Activated CD4-positive, alpha-beta T cell treated with anti-CD3 and anti-CD28 coated beads, Interleukin-2, amount 10 ng/mL, durations not matched to agents 24 days and 14 days (primary cell): ENCODE measurements at places on chromosomes 5 and 9. TPM values are rescaled to one million over a fixed set of nuclear protein-coding genes. Genes with fewer than 3 reads are reported as not detected.

The IL33 gene
- total RNA-seq, result not detected in 2 replicates

The SOHLH1 gene
- total RNA-seq, result not detected in 2 replicates

The PCDHA10 gene
- total RNA-seq, result not detected in 2 replicates

The MORN5 gene
- total RNA-seq, result not detected in 2 replicates

The TLE1 gene
- 0.21 TPM in 1 of 2 replicates, not detected in the other for total RNA-seq

The MARVELD2 gene
- 0.26 and 0.36 TPM in 2 replicates for total RNA-seq

The ROPN1L gene
- not detected in 2 replicates for total RNA-seq

The TRMO gene
- total RNA-seq, result 9.8 and 13.0 TPM in 2 replicates

The IRGM gene
- 0.91 and 1.2 TPM in 2 replicates for total RNA-seq

The PCDHA13 gene
- total RNA-seq, result not detected in 2 replicates

The ZNF454 gene
- total RNA-seq, result not detected in 2 replicates

GRCh38 chr9:109716631-109717030 is 63.4 kb upstream of the PALM2AKAP2 start:
- H3K27me3 ChIP-seq, result peaks cover 4% of the 10 kb centered on the region
- no peaks in the 10 kb centered on the region for H3K36me3 ChIP-seq
- no peak overlapping the region for H3K4me3 ChIP-seq

- no peak overlapping the region for H3K4me3 ChIP-seq
- no peak for DNase-seq
- no peak overlapping the region for H3K27ac ChIP-seq
- H3K27me3 ChIP-seq, result no peaks in the 10 kb centered on the region
- no peaks in the 10 kb centered on the region for H3K36me3 ChIP-seq
- H3K4me1 ChIP-seq, result no peaks in the 10 kb centered on the region
Measured at GRCh38 chr5:107119656-107120055, 551.1 kb downstream of the EFNA5 start.

GRCh38 chr9:72356041-72356582 is 8.9 kb downstream of the ZFAND5 start:
- no peak overlapping the region for H3K4me3 ChIP-seq
- no peaks in the 10 kb centered on the region for H3K27me3 ChIP-seq
- peak overlapping the region; percentile 57 for H3K27ac ChIP-seq
- no peak for DNase-seq
- H3K4me1 ChIP-seq, result peaks cover 33% of the 10 kb centered on the region
- peaks cover 79% of the 10 kb centered on the region for H3K36me3 ChIP-seq

GRCh38 chr9:136742591-136743391 is at the start of gene LCN10:
LCN10 (minus strand) TSS chr9:136742940; CDS start chr9:136742903, 37 bp downstream.
- H3K4me1 ChIP-seq, result peaks cover 5% of the 10 kb centered on the region
- no peak within 1 kb of the TSS for H3K27ac ChIP-seq
- DNase-seq, result no peak
- no peaks in the 10 kb centered on the region for H3K36me3 ChIP-seq
- H3K27me3 ChIP-seq, result peaks cover 7% of the 10 kb centered on the region

DNA sequence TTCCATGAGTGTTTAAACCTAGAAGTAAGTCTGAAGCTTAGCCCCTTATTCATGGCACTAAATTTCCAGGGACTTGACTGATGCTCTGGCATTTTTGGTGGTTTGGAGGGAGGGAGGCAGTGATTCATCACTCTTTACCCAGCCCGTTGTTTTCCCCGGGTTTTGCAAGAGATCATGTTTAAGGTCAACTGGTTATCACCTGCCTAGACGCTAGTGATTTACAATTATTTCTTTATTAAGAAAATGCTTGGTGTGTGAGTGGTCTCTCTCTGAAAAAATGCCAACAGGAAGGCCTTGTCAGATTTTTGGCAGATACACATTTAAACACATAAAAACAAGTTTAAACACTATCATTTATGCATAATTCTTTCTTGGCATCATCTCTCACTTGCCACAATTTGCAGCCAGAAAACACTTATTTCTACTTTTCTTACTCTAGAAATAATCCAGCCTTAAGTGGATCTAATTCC is 737.9 kb upstream of the ZNF608 start:
- DNase-seq, result no peak
- H3K27ac ChIP-seq, result no peak overlapping the region
- H3K36me3 ChIP-seq, result no peaks in the 10 kb centered on the region
- no peaks in the 10 kb centered on the region for H3K4me1 ChIP-seq

DNA sequence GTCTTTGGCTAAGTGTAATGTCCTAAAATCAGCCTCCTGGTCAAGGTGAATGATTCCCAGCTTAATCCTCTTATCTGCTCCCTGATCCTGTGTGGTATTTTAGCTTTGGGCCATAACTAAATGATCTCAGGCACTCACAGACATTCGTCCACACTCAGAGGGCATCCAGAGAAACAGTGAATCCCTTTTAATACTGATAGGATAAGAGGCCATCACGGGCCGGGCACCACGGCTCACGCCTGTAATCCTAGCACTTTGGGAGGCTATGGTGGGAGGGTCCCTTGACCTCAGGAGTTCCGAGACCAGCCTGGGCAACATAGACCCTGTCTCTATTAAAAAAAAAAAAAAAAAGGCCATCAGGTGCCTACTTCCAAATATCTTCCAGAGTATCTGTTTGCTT is 6.3 kb downstream of the PDCL start:
- no peak for DNase-seq
- peak overlapping the region; percentile 9 for H3K27ac ChIP-seq
- H3K27me3 ChIP-seq, result no peaks in the 10 kb centered on the region

DNA sequence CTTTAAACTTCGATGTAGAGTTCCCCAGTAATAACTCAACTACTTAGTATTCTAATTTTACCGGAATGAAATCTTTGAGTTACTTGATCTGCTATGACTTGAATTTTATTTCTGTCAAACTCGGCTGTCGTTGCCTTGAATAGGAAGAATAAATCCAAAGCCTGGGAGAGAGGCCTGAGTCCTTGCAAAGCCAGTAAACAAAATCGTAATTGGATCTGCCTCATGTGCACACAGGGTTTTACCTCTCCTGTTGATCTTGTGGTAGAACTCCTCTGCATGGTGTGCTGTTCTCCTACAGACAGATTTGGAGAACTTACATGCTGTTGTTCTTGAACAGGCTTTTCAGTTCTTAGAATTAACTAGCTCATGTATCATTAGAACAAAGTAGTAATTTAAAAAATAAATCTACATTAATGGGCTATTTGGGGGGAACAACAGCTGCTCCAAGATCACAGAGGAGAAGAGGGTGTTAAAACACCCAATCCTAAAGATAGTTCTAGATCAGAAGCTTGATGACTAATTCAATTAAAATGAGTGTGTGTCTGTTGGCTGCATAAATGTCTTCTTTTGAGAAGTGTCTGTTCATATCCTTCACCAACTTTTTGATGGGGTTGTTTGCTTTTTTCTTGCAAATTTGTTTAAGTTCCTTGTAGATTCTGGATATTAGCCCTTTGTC is 28.9 kb downstream of the HSPB3 start:
- H3K36me3 ChIP-seq, result no peaks in the 10 kb centered on the region
- no peak overlapping the region for H3K27ac ChIP-seq
- peaks cover 18% of the 10 kb centered on the region for H3K27me3 ChIP-seq
- no peak for DNase-seq
- H3K4me3 ChIP-seq, result no peak overlapping the region

DNA sequence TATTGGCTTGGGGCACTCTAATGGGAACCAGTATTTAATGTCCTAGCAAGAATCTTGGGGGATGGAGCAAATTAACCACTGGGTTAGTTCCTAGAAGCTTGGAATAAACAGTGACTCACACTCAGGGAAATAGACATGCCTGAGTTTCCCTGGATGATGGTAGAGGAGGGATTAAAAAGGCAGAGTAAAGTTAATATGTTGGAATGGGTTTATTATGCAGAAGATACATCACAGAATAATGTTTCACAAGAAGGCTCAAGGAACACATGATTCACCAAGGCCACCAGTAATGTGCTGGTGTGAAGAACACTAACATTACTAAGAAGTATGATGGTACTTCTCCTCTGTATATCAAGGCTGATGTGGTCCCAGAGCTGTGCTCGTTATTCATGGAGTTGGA is 752.9 kb upstream of the SEMA6A start:
- H3K27me3 ChIP-seq, result no peaks in the 10 kb centered on the region
- no peak for DNase-seq
- H3K4me3 ChIP-seq, result no peak overlapping the region

- H3K4me3 ChIP-seq, result no peak overlapping the region
- H3K36me3 ChIP-seq, result no peaks in the 10 kb centered on the region
- no peaks in the 10 kb centered on the region for H3K27me3 ChIP-seq
- H3K4me1 ChIP-seq, result no peaks in the 10 kb centered on the region
Measured at GRCh38 chr5:33315189-33315588, 125.6 kb upstream of the TARS1 start.

DNA sequence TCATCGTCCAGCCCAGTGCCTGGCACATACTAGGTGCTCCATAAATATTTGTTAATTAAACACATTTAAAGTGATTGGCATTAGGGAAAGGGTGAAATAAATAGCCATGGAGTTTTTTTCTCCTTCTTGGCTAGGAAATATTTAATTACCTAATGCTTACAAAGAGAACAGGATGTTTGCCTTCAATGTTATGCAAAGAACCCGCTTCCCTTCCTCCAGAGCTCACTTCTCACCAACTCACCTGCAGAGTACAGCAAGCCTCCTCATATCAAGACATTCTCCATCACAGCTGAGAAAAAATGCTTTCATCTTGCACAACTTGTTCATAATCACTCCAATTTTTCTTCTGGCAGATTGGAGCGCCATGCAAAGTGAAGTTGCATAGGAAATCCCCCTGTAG is 161.7 kb upstream of the STK32A start:
- no peak overlapping the region for H3K27ac ChIP-seq
- no peaks in the 10 kb centered on the region for H3K36me3 ChIP-seq
- H3K27me3 ChIP-seq, result no peaks in the 10 kb centered on the region
- no peak for DNase-seq
- no peaks in the 10 kb centered on the region for H3K4me1 ChIP-seq

- H3K4me3 ChIP-seq, result no peak overlapping the region
- no peak for DNase-seq
- no peaks in the 10 kb centered on the region for H3K36me3 ChIP-seq
- H3K27ac ChIP-seq, result no peak overlapping the region
- H3K27me3 ChIP-seq, result no peaks in the 10 kb centered on the region
- H3K4me1 ChIP-seq, result peaks cover 5% of the 10 kb centered on the region
Measured at GRCh38 chr5:78795757-78796156, 147.2 kb upstream of the LHFPL2 start.

GRCh38 chr5:54108136-54108535 is 202.2 kb downstream of the ARL15 start:
- no peak overlapping the region for H3K27ac ChIP-seq
- H3K4me3 ChIP-seq, result no peak overlapping the region
- H3K36me3 ChIP-seq, result no peaks in the 10 kb centered on the region
- H3K4me1 ChIP-seq, result no peaks in the 10 kb centered on the region
- no peaks in the 10 kb centered on the region for H3K27me3 ChIP-seq

GRCh38 chr5:149732324-149733128 is 2.4 kb downstream of the PPARGC1B start:
- peak overlapping the region; percentile 87 for H3K4me3 ChIP-seq
- H3K36me3 ChIP-seq, result no peaks in the 10 kb centered on the region
- no peak for DNase-seq
- no peak overlapping the region for H3K27ac ChIP-seq
- H3K4me1 ChIP-seq, result peaks cover 7% of the 10 kb centered on the region
- peaks cover 10% of the 10 kb centered on the region for H3K27me3 ChIP-seq

- H3K36me3 ChIP-seq, result no peaks in the 10 kb centered on the region
- no peak for DNase-seq
- H3K4me1 ChIP-seq, result peaks cover 11% of the 10 kb centered on the region
- no peak overlapping the region for H3K4me3 ChIP-seq
- no peak overlapping the region for H3K27ac ChIP-seq
- no peaks in the 10 kb centered on the region for H3K27me3 ChIP-seq
Measured at GRCh38 chr9:134130503-134131375, 5.1 kb upstream of the WDR5 start.

- peak overlapping the region; percentile 55 for H3K4me3 ChIP-seq
- DNase-seq, result peak; percentile 72
- H3K27ac ChIP-seq, result peak overlapping the region; percentile 93
- no peaks in the 10 kb centered on the region for H3K27me3 ChIP-seq
- peaks cover 37% of the 10 kb centered on the region for H3K4me1 ChIP-seq
Measured at GRCh38 chr9:129458663-129459546, 162.0 kb downstream of the C9orf50 start.

DNA sequence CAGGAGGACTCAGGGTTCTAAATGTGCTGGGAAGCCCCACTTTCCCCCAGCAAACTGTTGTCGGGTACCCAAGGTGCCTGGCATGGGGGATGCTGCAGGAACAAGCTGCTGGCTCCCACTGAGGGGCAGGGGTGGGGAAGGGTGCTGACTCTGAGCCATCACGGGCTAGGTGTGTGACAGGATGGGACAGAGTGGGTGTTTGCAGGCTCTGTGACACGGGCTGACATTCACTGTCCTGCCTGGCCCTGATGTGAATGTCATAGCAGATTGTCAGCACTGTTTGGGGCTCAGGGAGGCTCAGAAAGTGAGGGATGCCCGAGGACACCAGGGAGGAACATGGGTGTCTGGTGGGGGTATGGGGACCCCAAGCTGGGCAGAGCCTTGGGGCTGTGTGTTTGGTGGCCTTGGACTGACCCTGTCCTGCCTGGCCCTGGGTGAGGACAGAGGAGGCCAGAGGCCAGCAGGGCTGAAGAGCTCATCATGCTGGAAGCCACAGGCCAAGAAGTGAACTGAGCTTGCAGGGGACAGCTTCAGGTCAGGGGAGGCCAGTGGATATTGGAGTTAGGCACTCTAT is 20.6 kb downstream of the WNK2 start:
- H3K36me3 ChIP-seq, result no peaks in the 10 kb centered on the region
- DNase-seq, result no peak
- H3K4me3 ChIP-seq, result no peak overlapping the region
- H3K27ac ChIP-seq, result no peak overlapping the region

- no peak overlapping the region for H3K27ac ChIP-seq
- no peaks in the 10 kb centered on the region for H3K27me3 ChIP-seq
- no peaks in the 10 kb centered on the region for H3K36me3 ChIP-seq
- H3K4me3 ChIP-seq, result no peak overlapping the region
Measured at GRCh38 chr5:52544738-52545137, 243.0 kb upstream of the ITGA1 start.

DNA sequence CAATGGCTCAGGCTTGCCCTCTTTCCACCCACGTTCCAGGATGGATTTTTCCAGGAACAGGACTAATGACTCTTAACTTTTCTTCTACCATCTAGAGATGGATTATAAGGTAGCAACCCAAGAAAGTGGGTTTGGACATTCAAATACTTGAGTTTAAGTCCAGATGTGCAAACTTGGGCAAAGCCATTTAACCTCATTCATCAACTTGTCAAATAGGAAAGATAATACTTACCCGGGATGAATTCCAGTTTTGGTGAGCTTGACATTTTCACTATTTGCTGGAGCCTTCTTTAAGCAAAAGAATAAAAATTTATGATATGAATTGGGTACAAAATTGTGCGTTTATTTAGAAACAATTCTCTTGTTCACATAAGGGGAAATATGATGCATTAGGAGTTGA is 44.3 kb upstream of the ZBED3 start:
- no peak for DNase-seq
- no peak overlapping the region for H3K4me3 ChIP-seq
- H3K27me3 ChIP-seq, result peaks cover 23% of the 10 kb centered on the region
- H3K27ac ChIP-seq, result no peak overlapping the region
- peaks cover 4% of the 10 kb centered on the region for H3K4me1 ChIP-seq

DNA sequence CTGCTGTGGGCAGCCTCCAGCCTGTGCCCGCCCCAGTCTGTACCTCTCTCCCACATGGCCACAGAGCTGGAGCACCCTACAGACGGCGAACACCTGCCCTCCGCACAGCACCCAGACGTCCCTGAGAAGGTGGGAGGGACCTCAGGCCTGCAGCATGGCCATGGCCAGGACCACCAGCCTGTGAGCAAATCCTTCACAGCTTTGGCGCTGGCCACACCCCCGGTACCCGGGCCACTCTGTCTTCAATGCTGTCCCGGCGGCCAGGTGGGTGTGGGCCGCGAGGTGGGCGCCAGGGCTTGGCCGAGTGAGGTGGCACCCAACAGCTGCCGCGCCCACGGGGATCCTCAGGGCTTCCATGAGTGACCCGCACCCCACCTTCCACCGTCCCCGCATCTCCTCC is 18.7 kb downstream of the NOTCH1 start:
- DNase-seq, result no peak
- H3K36me3 ChIP-seq, result peaks cover 3% of the 10 kb centered on the region
- no peaks in the 10 kb centered on the region for H3K27me3 ChIP-seq
- H3K4me1 ChIP-seq, result peaks cover 7% of the 10 kb centered on the region
